Thymus (tissue), 14 donors: ENCODE measurements at places on chromosomes 3 and 15. TPM values are rescaled to one million over a fixed set of nuclear protein-coding genes. Genes with fewer than 3 reads are reported as not detected.
A peak's percentile ranks its signal among the peaks of the same experiment; 100 is the strongest.

DNA sequence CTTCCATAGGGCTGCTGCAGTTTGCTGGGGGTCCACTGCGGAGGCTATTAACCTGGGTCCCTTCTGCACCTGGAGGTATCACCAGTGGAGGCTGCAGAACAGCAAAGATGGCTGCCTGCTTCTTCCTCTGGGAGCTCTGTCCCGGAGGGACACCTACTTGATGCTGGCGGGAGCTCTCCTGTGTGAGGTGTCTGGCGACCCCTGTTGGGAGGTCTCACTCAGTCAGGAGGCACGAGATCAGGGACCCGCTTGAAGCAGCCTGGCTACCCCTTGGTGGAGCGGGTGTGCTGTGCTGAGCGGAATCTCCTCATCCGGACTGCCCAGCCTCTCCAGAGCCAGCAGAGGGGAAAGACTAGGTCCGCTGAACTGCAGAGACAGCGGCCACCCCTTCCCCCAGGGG, 56.0 kb upstream of the CTXND1 start:
- DNase-seq, result no peak
- H3K27me3 ChIP-seq, result no peaks in the 10 kb centered on the region
- no peak overlapping the region for H3K27ac ChIP-seq
- H3K4me1 ChIP-seq, result no peaks in the 10 kb centered on the region
- H3K36me3 ChIP-seq, result no peaks in the 10 kb centered on the region
- H3K4me3 ChIP-seq, result no peak overlapping the region

- peaks cover 4% of the 10 kb centered on the region for H3K36me3 ChIP-seq
- DNase-seq, result no peak
- peaks cover 18% of the 10 kb centered on the region for H3K27me3 ChIP-seq
- H3K27ac ChIP-seq, result no peak overlapping the region
- peaks cover 11% of the 10 kb centered on the region for H3K4me1 ChIP-seq
- H3K4me3 ChIP-seq, result no peak overlapping the region
Measured at GRCh38 chr3:48422681-48423080, 7.2 kb downstream of the PLXNB1 start.

DNA sequence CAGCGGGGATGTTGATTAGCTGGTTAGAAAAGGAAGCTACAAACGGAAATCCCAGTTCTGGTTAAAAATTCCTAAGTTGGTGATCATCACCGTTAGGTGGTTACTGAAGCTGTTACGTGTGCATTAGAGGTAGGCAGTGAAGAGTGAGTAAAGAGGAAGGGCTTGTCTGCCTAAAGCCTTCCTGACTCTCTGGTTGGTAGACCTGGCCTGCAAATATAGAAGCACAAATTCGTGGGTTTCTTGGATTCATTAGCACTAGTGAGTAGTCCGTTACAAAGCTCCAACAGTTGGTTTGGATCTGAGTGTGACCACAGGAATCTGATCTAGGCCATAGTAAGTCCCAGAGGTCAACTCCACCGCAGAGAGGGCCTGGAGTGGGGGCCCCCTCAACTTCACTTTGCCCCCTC, 174.0 kb upstream of the TP63 start:
- H3K4me1 ChIP-seq, result no peaks in the 10 kb centered on the region
- no peaks in the 10 kb centered on the region for H3K27me3 ChIP-seq
- no peak for DNase-seq
- no peak overlapping the region for H3K4me3 ChIP-seq

DNA sequence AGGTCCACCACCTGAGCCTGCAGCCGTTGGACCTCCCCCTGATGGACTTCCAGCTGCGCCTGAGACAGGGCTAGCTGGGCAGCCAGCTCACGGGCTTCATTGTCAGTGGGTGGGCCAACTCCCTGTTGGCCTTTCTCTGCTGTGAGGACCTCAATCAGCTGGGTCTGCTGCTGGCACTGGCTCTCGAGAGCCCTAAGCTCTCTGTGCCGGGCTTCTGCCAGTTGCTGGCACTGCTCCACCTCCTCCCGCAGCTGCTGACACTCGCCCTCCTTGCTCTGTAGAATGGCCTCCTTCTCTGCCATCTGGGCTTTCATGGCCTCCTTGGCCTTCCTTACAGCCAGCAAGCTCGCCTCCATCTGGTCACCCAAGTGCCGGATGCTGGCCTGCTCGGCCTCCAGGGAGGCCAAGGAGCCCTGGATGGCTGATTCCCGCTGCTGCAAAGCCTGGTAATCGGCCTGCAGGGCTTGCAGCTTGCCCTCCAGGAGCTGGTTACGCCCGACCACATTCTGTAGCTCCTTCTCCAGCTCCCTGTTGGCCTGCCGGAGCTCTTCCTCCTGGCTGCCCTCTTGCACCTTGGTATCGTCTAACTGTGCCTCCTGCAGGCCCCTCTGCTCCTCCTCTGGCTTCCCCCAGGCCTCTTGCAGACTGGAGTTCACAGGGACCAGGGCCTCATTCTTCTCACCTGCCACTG, 23.8 kb downstream of the CXCR6 start:
- DNase-seq, result no peak
- H3K27me3 ChIP-seq, result no peaks in the 10 kb centered on the region
- no peak overlapping the region for H3K27ac ChIP-seq
- H3K4me3 ChIP-seq, result no peak overlapping the region

DNA sequence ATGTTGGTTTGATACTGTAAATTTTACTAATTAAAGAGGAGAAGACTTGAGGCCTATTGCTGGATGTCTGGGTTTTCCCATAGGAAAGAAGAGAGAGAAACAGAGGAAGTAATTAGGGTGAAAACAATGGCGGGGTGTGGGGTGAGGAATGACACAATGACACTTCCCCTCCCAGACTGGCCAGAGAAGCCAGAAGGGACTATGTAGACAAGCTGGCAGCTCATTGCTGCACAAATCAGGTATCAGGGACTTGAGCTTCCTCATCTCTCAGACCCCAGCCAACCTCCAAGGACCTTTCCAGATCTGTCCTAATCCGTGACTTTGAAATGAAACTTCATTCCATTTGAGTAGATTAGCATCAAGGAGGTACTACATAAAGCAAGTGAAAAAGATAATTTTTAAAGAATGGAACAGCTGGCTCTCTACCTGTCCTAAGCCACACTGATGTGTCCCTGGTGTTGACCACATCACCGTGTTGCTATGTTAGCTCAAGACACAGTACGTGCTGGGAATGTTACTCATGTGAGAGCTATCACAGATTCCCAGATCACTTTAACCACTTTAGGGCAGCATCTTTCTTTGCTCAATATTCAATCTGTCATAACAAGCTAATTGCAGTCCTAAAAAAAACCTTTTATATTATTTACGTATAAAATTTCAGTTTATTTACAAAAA, 22.2 kb downstream of the TMEM212 start:
- no peaks in the 10 kb centered on the region for H3K27me3 ChIP-seq
- no peaks in the 10 kb centered on the region for H3K36me3 ChIP-seq
- no peak overlapping the region for H3K27ac ChIP-seq
- no peak for DNase-seq

- DNase-seq, result no peak
- no peak overlapping the region for H3K4me3 ChIP-seq
- H3K36me3 ChIP-seq, result no peaks in the 10 kb centered on the region
- peaks cover 71% of the 10 kb centered on the region for H3K4me1 ChIP-seq
Measured at GRCh38 chr15:74775132-74775562, 6.7 kb upstream of the CSK start.

DNA sequence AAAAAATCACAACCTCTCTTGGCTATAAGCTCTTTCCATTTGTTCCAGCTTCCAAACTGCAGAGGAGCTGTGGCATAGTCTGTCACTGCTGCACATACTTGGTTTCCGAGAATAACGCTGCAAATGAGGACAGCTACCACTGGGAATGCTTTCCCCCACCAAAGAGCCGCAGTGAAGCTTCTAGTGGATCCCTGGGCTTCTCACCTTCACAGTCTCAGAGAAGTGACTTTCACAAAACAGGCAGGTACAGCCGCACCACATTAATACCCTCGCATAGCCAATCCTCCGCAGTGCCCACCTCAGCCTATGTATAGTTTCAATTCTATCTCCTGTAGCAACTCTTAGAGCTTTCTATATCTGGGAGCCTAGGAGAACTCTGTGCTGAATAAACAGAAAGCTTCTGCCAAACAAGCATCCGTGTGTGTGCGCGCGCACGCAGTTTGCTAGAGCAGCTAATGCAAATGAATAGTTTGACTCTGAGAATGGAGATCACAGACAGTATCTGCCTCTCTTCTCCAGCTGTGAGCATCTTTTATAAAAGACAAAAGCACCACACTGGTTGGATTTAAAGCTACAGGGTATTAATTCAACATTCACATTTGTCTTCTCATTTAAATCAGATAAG, 81.9 kb upstream of the PLXND1 start:
- no peaks in the 10 kb centered on the region for H3K4me1 ChIP-seq
- DNase-seq, result no peak
- H3K36me3 ChIP-seq, result no peaks in the 10 kb centered on the region
- no peak overlapping the region for H3K4me3 ChIP-seq
- H3K27me3 ChIP-seq, result no peaks in the 10 kb centered on the region
- H3K27ac ChIP-seq, result no peak overlapping the region

GRCh38 chr3:151430821-151431484, 29.9 kb downstream of the IGSF10 start:
- no peak overlapping the region for H3K27ac ChIP-seq
- no peaks in the 10 kb centered on the region for H3K27me3 ChIP-seq
- DNase-seq, result no peak

DNA sequence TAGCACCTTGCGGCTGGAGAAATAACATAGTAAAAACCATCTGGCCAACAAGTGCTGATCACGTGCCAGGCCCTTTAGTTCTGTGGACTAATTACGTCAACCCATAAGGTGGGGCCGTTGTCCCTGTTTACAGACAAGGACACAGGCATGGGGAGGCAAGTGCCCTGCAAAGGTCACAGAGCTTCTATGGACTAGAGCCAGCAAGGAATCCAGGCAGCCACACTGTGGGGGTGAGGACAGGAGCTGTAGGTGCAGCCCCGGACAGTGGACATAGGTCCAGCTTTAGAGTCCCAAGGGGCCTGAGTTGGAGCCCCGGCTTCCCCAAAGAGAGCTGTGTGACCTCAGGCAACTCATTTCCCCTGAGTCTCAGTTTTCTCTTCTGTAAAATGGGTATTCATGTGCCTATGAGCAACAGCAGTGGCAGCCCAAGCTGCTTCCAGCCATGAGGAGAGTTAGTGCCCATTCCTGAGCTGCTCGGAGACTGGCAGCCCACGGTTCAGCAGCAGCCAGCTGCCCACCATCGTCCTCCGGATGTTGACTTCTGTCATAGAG, 13.9 kb downstream of the CHST13 start:
- no peak for DNase-seq
- no peak overlapping the region for H3K4me3 ChIP-seq
- no peaks in the 10 kb centered on the region for H3K27me3 ChIP-seq
- no peaks in the 10 kb centered on the region for H3K36me3 ChIP-seq

GRCh38 chr3:26963361-26963743, 340.8 kb downstream of the LRRC3B start:
- no peak overlapping the region for H3K27ac ChIP-seq
- H3K27me3 ChIP-seq, result no peaks in the 10 kb centered on the region
- no peak for DNase-seq

GRCh38 chr3:112327371-112327951, 5.5 kb upstream of the CD200 start:
- no peak for DNase-seq
- H3K4me1 ChIP-seq, result no peaks in the 10 kb centered on the region
- H3K4me3 ChIP-seq, result no peak overlapping the region
- no peak overlapping the region for H3K27ac ChIP-seq
- no peaks in the 10 kb centered on the region for H3K27me3 ChIP-seq

GRCh38 chr3:141311170-141311495, 57.2 kb upstream of the ZBTB38 start:
- H3K4me3 ChIP-seq, result peak overlapping the region; percentile 68
- peaks cover 43% of the 10 kb centered on the region for H3K4me1 ChIP-seq
- no peaks in the 10 kb centered on the region for H3K36me3 ChIP-seq
- H3K27ac ChIP-seq, result peak overlapping the region; percentile 50

DNA sequence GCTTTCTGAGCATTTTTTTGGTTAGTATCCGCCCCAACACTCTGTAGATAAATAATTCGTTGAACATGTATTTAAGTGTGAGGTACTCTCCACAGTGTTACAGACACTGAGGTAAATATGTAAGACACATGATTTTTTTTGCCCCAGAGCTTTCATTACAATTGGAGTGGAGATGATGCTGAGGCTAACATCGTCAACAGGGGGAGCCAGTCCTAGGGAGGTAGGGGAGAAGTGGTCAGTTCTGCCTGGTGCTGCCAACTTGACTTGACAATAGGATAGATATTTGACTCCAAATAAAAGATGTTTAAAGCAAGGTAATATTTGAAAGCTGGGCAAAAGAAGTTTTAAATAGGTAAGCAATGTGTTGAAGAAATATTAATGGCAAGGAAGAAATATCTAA, 295.7 kb downstream of the UNC13C start:
- H3K27me3 ChIP-seq, result no peaks in the 10 kb centered on the region
- no peak for DNase-seq
- no peak overlapping the region for H3K27ac ChIP-seq
- H3K4me3 ChIP-seq, result no peak overlapping the region

DNA sequence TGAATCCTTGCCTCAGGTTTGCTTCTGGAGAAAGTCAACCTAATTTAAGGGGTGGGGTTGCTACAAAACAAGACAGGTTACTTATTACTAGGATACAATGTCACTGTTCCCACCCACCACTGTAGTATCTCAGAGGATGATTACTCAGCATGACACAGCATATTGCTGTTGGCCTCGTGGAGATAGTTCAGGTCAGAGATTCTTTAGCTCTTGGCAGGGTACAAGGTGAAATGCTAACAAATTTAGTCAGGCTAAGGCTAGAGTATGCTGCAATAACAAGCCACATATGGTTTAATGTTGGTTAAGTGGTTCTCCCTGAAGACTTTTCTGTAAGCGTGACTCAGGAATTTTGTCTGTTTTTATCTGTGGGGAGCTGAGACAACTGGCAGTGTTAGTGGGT, 161.8 kb downstream of the EDEM1 start:
- no peak overlapping the region for H3K27ac ChIP-seq
- no peak for DNase-seq
- H3K36me3 ChIP-seq, result no peaks in the 10 kb centered on the region
- no peaks in the 10 kb centered on the region for H3K27me3 ChIP-seq
- H3K4me1 ChIP-seq, result no peaks in the 10 kb centered on the region

DNA sequence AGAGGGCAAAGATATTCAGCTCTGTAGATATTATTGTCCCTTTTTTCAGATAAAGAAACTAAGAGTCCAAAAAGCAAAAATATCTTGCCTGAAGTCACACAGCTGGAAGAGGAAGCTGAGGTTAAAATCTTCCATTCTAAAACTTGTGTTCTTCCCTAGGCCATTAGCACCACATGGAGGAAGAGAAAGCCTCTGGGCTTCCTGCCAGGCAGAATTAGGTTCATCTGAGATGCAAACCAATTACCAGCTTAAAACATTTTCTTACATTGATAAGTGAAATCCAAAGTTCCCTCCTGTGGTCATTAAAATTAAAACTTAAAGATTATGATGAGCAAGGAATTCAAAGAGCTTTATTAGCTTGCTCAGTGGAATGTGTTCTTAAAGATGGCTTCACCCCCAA, 235.3 kb upstream of the SETMAR start:
- H3K4me3 ChIP-seq, result no peak overlapping the region
- no peaks in the 10 kb centered on the region for H3K27me3 ChIP-seq
- H3K36me3 ChIP-seq, result no peaks in the 10 kb centered on the region
- no peaks in the 10 kb centered on the region for H3K4me1 ChIP-seq

The CLRN1 gene
- total RNA-seq, result under 0.01 TPM

The C3orf33 gene
- 1.4 TPM for total RNA-seq

The IL17RE gene
- 5.9 TPM for total RNA-seq

The NR1I2 gene
- 0.14 TPM for total RNA-seq

The DPPA4 gene
- 13.6 TPM for total RNA-seq

The TAGLN3 gene
- 1.0 TPM for total RNA-seq
